ENCODE measurements at places on chromosomes 4 and X.

DNA sequence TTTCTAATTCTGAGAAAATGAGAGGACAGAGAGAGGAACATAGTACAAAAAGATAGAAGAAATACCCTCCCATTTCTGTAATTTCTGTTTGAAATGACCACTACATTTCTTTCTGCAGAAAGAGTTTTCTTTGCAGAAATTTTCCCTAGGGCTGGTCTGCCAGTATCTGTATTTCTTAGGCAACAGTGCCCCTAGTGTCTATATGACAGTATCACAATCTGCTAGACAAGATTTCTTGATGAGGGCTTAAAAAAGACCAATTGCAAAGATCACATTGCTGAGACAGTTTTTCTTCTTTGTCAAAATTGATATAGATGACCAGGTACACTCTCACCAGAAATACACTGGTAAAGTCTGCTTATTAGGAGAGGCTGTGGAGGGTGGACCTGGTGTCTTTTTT lies 81.0 kb upstream of the ZDHHC15 start:
- no peak for DNase-seq

DNA sequence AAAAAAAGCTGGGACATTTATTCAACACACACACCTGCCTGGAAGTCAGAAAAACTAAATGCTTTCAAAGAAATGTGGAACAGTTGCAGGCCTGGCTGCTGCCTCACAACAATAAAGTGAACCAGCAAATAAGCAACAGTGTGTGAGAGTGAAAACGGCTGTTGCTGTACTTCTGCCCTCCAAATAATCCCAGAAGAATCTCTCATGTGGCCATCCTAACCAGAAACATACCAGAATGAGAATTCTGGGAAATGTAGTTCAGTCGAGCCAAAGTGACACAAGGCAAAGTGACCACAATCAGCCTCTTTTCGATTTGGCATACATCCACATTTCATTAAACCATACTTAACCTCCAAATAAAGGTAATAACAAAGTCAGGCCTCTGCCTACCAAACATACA lies 204.5 kb downstream of the SLC7A11 start:
- no peak for DNase-seq

GRCh38 chrX:131827935-131828334 lies 195.2 kb upstream of the STK26 start:
- no peak for DNase-seq

- DNase-seq, result no peak
These were observed 6.4 kb downstream of the AMOT start for GRCh38 chrX:112834031-112834845.

GRCh38 chr4:120049732-120050494 lies 16.7 kb downstream of the MAD2L1 start:
- peak; percentile 74 for DNase-seq

DNA sequence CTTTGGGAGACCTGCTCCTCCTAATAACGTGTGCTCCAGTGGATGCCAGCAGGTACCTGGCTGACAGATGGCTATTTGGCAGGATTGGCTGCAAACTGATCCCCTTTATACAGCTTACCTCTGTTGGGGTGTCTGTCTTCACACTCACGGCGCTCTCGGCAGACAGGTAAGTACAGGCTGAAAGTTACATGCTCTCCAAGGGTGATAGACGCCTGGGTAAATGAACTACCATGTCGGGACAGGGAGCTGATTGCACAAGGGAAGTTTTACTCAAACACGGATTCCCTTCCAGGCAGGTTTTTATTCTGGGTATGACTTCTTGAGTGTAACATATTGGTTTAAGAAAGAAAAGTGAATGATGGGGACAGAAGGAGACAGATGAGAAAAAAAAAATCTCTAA lies 836 bp downstream of the GRPR start:
- DNase-seq, result no peak

DNA sequence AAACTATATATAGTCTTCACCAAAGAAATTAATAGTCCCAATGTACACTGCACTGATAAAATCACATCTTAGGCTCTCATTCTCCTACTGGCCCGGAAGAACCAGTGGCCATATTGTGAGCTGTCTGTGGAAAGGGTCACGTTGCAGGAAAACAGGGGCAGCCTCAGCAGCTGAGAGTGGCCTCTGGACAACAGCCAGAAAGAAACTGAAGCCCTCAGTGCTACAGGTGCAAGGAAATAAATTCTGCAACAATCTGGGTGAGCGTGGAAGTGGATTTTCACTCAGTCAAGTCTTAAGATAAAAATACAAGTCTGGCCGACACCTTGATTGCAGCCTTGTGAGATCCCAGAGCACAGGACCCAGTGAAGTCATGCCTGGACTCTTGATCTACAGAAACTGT lies 3.2 kb upstream of the SLC25A14 start:
- DNase-seq, result no peak

GRCh38 chr4:139921429-139922184 lies 232.4 kb downstream of the MAML3 start:
- no peak for DNase-seq

DNA sequence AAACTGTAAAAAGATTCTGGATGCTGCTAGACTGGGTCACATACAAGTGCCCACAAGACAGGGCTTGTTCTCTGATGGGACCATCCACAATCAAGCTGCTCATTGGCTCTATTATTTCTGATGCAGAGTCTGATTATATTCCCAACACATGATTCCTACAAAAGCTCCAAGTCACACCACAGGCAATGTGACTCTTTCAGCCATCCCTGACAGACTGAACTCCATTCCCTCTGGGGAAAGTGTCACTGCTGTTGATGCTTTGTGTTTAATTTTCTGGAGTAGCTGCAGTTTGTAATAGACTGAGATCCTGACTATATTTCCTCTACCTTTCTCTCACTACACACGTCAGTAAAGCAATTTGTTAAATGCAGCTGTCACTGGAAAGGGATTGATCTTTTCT lies 55.4 kb upstream of the BCLAF3 start:
- no peak for DNase-seq

- DNase-seq, result no peak
These were observed 109.4 kb upstream of the TLL1 start for GRCh38 chr4:165763640-165764039.

DNA sequence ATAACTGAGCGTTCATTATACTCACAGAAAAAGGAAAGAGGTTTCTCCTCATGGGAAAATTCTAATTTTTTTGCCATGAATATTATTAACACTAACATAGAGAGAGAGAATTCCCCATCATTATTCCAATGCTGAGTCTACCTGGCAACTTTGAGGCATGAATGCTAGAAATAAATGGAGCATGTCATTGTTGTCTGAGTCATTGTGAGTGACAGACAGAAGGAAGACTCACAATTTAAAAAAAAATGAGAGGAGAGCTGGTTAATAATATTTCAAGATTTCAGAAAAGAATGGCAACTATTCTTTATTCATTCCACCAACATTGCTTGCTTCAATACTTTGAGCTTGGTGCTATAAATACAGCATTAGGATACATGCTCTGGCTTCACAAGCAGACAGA lies 170.4 kb upstream of the HS3ST1 start:
- DNase-seq, result no peak

- no peak for DNase-seq
These were observed 548 bp downstream of the NEUROG2 start for GRCh38 chr4:112515198-112516065.

GRCh38 chrX:40474205-40474626 lies 106.6 kb upstream of the ATP6AP2 start:
- no peak for DNase-seq

- no peak for DNase-seq
These were observed 74.6 kb upstream of the MID1IP1 start for GRCh38 chrX:38726612-38727011.

GRCh38 chrX:20352935-20353336 lies 86.2 kb upstream of the RPS6KA3 start:
- no peak for DNase-seq

DNA sequence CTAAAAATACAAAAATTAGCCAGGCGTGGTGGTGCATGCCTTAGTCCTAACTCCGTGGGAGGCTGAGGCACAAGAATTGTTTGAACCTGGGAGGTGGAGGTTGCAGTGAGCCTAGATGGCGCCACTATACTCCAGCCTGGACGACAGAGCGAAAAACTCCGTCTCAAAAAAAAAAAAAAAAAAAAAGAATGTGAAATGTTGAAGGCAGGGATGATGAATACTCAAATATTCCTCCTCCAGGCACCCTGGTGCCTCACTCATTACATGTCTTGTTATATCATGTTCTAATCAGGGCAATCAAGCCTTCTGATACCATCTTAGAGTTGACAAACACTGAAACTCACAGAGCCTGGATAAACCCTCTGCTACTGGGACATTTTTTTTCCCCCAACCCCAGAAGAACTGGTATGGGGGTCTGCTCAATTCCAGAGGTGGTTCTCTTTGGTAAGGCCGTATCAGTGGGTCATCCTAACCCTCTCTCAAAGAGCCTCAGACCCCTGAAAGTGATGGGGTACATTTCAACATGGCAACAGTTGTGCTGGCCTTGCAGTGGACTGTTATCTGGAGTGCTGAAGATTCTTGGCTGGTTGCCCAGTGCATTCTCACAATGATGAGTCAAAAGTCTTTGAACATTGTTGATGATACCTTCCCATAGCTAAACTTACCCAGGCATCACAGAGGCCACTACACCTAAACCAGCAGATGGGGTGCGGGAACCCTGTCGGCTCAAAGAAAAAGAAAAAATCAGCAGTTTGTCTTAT lies 2.4 kb upstream of the SH3KBP1 start:
- DNase-seq, result peak; percentile 50

DNA sequence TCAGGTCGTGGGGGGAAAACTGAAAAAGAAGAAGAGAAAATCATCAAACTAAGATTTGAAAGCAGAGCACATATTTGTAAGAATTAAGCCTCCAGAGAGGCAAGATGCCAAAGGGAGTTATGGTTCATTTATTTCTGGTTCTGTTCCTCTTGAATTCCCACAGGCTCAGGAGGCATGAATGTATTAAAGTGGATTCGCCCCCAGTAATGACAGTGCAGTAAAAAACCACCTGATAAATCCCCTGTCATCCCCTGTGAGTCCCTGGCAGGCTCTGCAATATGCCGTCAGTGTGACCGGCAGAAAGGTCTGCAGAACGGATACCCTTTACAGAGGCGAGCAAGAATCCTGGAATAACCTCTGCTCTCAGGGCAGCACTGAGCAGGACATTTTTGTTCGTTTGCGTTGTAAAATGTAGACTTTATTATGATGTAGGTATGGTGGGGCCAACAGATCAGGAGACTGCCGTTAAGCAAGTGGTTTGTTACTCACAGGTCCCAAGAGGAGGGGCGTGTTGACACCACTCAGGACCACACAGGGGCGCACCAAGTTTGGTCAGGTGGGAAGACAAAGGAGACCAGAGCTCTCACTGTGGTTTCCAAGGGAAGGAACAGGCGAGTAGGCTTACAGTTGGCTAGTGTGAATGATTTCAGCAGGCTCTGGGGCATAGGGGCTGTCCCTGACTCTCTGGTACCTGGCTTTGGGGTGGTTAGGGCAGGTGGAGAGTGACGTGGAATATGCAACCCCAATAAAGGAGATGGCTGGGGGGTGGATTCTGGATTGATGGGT lies 75.3 kb downstream of the DHRSX start:
- no peak for DNase-seq

DNA sequence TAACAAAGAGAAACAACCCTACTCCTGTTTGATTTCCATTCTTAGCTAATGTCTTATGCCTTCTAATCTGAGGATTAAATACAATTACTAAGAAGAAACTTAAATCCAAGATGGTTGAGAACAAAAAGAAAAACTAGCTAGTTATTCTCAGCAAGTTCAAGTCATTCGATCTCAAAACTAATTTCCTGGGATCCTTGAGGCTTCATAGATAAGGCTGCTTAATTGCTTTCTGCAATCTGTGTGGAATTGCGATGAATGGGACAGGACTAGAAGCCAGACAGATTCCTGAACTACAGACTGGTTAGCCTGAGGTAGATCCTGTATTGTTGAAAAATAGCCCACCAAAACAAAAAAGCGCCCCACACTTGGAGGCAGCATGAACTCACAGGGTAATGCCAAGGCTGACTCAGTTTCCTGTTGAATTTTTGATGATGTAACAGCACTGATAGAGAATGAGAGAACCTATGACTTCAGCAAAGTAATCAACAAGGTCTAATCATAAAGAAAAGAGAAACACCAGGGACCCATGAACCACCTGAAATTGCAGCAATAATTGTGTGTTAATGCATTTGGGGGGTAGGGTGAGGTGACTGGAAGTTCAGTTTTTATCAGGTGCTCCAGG lies 33.9 kb downstream of the KLHL15 start:
- no peak for DNase-seq

- no peak for DNase-seq
These were observed 204.4 kb downstream of the ZNF330 start for GRCh38 chr4:141425124-141425523.

DNA sequence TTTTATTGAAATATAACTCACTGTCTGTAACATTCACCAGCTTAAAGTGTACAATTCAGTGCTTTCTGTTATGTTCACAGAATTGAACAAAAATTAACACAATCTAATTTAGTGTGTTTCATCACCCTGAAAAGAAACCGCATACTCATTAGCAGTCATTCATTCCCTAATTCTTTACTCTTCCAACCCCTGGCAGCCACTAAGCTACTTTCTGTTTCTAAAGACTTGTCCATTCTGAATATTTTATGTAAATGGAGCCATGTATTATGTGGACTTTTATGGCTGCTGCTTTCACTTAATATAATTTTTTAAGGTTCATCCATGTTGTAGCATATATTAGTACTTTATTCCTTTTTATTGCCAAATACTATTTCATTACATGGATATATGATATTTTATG lies 94.7 kb upstream of the ATP8A1 start:
- DNase-seq, result no peak

DNA sequence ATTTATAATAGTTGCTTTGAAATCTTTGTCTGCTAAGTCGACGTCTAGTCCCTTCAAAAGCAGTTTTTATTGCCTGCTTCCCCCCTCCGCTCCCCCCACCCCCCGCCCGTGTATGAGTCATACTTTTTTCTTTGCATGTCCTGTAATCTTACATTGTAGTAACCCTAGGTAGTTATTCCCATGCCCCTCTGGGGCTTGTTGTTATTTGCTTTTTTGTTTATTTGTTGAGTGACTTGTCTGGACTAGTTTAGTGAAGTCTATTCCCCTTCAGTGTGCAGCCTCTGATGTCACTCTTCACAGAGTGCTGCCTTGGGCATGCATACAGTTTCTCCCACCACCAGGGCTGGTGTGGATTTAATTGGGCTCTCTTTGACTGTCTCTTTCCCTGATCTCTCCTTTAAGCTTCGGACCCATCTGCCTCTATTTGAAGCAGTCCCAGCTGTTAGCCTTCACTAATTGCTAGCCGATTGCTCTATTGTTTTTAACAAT lies 86.2 kb downstream of the PPEF1 start:
- DNase-seq, result no peak

- DNase-seq, result no peak
These were observed 177.4 kb upstream of the SCML1 start for GRCh38 chrX:17559728-17560379.

DNA sequence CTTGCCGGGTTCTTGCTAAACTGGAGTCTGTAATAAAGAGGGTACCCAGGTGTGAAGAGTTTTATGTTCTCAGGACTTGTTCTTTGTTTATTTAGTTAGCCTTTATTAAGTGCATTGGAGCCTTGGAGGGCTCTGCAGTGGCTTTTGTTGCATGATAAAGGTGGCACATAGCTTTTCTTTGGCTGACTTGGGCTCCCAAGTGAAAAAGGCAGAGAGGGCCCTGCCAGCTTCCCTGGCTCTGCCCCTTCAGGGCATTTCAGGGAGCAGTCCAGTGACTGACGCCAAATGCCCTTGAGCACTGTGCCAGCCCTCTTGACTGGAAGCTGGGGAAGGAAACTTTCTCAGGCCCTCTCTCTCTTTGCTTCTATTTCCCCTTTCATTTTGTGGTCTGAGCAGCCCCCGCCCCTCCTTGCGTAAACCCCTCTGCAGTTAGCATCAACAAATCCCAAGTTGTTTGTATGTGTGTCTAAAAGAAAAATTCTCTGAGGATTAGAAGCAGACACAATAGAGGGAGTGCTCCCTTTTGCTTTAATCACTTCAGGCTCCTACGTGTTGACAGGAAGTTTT lies 152.2 kb downstream of the NHS start:
- no peak for DNase-seq

- no peak for DNase-seq
These were observed 218.5 kb downstream of the PRR32 start for GRCh38 chrX:127038065-127038464.
